WERI-Rb-1 (cell line): ENCODE measurements at places on chromosomes 16 and 17.

GRCh38 chr16:89369266-89369895 is 121.0 kb downstream of the ANKRD11 start:
- DNase-seq, result no peak

DNA sequence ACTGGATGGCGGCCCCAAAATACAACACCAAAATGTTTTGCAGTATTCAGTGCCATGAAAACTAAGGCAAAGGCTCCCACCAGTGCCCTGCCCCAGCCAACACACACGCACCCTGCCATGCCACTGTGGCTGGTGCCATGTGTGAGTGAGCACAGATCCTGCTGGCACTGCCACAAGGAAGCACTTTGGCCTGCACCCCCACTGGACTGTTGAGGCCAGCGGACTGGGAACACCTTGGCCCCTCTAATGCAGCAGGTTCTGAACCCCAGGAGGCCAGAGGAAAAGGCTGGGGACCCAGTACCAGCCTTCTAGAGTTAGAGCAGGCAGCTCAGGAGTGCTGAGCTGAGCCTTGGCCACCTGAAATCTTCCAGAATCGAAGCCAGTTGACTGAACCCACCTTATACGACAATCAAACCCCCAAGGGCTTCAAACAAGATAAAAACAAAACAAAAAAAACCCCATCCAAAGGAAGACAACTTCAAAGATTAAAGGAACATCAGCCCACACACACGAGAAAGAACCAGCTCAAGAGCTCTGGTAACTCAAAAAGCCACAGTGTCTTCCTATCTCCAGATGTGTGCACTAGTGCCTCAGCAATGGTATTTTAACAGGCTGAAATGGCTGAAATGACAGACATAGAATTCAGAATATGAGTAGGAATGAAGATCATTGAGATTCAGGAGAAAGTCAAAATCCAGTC is 21.5 kb downstream of the NLRP1 start:
- no peak for DNase-seq

GRCh38 chr16:84423416-84423837 is 55.1 kb downstream of the ATP2C2 start:
- no peak for DNase-seq

- no peak for DNase-seq
Measured at GRCh38 chr17:83080579-83080857, 1.1 kb downstream of the METRNL start.

GRCh38 chr17:41586863-41587495 is at the start of gene KRT14:
Gene KRT14, minus strand, starts transcription at chr17:41586895. Its CDS starts 61 bp downstream, at chr17:41586834.
- DNase-seq, result no peak

- no peak for DNase-seq
Measured at GRCh38 chr17:866568-867103, 84.5 kb downstream of the MRM3 start.

DNA sequence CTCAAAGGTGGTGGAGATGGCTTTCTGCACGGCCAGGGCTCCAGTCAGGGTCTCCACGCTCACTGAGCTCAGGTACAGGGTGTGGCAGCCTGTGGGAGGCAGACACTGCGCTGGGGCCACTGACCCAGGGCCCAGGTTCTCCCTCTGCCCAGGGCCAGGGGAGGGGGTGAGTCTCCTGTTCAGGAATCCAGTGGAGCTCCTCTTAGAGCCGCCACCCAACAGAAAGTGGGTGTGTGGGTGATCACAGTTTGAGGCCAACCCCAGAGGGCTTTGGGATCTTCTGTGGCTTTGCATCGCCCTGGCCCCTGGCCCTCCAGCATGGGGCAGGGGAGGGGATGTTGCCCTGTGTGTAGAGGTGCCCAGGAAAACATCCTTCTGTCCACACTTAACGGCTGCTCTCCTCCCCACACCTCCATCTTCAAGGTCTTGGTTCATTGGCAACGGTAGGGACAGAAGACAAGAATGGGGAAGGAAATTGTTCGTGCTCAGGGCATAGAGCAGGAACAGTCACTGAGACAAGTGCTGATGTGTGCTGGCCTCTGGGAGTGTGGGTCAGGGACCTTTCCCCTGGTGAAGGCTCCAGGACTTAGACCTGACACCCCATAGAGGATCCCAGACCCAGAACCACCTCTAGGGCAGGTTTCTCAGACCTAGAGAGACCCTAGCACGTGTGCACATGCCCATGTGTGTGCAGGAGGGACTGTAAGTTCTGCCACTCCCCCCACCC is 21.5 kb downstream of the TNS4 start:
- no peak for DNase-seq

DNA sequence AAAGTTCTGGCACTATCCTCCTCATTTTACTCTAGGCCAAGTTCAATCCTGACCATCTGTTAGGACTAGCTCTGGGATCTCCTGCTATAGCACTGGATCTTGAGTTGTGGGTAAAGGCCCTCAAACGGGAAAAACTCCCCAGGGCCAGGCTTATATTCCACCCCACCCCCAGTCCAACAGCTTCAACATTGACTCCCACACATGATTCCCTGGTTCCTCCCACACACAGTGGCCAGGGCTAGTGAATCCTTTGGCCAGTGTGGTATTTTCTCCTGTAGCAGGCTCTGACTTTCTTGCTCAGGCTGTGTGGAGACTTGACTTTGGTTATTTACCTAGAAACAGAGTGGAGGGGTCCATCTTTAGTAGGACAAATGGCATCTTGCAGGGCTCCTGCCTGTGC is 10.3 kb upstream of the AKAP10 start:
- DNase-seq, result no peak

DNA sequence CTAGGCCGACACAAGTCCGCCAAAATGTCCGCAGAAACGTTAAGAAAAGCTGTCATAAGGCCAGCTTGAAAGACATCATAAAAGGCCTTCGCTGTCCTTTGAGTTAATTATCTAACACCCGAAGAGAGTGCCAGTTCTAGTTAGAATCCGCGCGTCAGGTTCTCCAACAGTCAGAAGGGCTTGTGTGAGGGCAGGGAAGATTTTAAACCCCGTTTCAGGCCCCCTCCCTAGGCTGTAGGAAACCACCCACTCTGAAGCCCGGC is 729 bp upstream of the CLTC start:
- no peak for DNase-seq

DNA sequence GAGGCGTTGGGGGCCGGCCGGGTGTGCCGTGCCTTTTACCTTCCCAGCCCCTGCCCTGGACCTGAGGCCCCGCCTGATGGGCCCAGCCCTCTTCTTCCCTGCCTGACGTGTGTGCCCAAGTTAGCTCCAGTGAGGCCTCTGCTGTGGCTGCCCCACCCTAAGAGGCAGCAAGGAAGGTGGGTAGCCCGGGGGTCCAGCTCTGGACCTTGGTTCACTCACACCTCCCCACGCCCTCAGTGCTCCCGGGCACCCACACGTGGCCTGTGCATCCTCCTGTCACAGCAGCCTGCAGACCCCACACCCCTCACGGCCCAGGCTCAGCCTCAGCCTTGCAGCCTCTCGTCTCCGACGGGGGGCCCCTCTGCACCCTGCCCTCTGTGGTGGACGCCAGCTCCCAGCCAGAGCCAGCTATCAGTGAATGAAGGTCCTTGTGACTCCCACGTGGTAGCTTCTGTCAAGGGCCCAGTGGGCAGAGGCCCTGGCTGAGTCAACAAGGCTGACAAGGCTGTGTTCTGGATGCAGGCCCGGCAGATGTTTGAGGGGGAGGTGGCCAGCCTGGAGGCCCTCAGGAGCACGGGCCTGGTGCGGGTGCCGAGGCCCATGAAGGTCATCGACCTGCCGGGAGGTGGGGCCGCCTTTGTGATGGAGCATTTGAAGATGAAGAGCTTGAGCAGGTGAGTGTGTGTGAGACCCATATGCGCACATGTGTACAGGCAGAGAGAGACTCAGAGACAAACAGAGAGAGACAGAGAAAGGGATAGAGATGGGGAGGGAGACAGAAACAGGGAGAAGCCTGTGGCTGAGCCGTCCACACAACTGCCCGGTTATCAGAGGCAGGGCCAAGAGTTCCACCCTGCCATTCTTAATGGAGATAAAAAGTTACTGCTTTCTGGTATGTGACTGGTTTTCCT is 2.8 kb downstream of the FN3K start:
- no peak for DNase-seq

DNA sequence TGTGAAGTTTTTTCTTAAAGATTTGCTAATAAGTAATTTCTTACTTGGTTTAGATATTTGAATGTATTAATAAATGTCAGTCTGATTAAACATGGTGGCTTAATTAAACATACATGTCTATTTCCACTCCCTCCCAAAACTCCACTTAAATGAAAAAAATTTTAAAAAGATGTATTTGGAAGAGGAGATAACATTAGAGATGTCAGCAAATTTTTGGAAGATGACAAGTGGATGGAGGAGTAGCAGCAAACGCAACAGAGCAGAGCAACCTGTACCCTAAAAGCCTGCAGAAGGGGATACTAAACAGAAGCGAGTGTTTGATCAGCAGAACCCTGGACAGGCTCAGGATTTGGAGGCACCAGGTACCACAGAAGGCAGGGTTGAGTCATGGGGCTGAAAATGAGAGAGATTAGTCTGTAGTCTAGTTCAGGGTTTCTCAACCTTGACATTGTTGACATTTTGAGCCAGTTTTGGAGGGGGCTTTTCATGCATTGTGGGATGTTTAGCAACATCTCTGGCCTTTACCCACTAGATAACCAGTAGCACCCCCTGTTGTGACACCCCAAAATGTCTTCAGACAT is 17.8 kb downstream of the LUC7L3 start:
- DNase-seq, result no peak

GRCh38 chr17:82752371-82753200 is 721 bp downstream of the TBCD start:
- DNase-seq, result peak; percentile 51

GRCh38 chr16:81815429-81815766 is 36.3 kb downstream of the PLCG2 start:
- no peak for DNase-seq

DNA sequence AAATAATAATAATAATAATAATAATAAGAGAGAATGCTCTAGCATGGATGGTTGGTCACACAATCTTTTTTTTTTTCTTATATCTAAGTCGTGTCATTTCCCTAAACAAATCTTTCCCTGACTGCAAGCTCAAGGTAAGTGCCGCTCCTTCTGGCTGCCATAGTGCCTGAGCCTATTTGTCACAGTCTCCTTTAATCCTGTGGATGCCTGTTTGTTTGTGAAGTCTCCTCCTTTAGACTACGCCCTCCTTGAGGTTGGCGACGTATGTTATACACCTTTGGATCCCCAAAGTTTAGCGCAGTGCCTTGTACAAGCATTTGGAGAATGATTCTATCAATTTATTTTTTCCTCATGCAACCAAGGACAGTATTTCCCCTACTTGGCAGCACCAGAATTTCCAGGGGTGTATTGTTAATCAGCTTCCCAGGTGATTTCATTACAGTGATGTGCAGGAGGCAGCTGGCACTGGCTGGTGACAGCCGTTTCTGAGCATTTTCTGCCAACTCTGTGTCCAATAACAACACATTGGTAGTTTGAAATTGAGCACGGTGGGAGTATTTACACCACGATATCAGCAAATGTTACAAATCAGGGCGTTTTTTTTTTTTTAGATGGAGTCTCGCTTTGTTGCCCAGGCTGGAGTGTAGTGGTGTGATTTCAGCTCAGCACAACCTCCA is 26.6 kb downstream of the TMEM238L start:
- no peak for DNase-seq

DNA sequence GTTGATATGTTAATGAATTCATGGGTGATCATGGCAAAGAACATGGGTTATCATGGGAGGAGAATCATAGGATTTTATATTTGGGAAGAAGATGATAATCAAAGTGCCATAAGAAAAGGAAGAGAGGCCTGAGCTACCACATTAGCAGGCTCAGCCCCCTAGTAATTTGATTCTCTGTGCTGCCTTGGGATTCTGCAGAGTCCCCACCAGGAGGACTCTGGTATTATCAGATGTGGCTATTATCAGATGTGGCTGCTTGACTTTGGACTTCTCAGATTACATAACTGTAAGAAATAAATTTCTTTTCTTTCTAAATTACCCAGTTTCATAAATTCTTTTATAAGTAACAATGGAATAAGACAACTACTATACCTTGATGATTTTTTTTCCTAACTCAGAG is 137.6 kb downstream of the ITFG1 start:
- DNase-seq, result no peak

GRCh38 chr16:79786389-79786788 is 185.9 kb upstream of the MAF start:
- no peak for DNase-seq

GRCh38 chr16:27304881-27305745 is 8.7 kb upstream of the IL4R start:
- DNase-seq, result no peak

- DNase-seq, result no peak
Measured at GRCh38 chr16:19804538-19805323, 79.9 kb downstream of the GPRC5B start.

DNA sequence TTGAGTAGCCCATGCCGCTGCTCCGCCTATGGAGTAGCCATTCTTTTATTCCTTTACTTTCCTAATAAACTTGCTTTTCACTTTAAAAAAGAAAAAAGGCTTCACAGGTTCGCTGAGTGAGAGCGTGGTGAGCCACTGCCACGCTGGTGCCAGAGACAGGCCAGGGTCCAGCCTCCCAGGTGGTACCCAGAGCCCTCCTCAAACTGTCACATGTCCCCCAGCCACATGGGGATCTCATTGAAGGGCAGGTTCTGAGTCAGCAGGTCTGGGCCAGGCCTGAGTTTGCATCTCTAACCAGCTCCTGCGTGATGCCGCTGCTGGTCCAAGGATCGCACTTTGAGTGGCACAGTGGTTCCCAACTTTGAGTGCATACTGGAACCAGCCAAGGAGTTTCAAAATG is 36.2 kb downstream of the RBFOX3 start:
- no peak for DNase-seq

DNA sequence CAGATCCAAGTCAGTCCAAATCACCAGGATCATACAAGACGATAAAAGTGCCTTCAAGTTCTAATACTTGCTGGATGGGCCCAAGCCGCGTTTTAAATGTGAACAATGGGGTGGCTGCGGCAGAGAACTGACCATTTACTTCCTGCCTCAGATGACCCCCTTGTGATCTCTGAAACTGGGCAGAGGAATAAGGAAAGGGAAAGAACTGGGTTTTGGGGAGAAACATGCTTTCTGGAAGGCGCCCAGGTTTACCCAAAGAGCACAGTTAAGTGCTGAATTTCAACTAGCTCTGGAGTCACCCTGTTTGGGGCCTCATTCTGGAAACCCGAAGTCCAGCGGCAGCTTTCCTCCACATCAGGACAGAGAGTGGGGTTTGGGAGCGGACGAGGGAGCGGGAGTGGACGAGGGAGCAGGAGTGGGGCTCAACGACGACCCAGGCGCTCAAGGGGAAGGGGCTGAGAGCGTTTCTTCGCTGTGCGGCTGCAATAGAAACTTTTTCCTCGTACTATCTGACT is 1.6 kb downstream of the FAM20A start:
- DNase-seq, result no peak

DNA sequence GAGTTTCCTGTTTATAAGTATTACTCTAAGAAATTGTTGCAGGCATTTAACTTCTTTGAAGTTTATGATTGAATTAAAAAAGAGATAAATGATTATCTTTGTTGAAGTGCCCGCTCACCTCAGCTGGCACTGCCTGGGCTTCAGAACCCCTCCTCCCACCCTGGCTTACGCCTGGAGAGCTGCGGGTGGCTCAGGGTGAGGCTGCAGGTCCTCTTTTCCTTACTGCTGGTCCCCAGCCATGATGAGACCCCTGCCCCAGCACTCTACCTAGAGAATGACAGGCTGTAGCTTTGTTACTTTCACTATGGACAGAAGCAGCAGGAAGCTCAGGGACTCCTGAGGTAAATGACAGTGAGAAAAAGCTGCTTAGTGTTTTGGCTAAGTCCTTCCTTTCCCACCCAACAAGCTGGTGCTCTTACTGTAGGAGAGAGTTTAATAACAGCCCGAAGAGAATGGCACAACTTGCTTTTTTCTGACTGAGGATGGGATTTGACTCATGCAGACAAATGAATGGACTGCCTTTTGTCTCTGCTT is 62.1 kb downstream of the EPN2 start:
- DNase-seq, result peak; percentile 40

GRCh38 chr17:42698736-42699414 is 16.5 kb downstream of the CNTNAP1 start:
- peak; percentile 65 for DNase-seq

- no peak for DNase-seq
Measured at GRCh38 chr16:1045993-1046911, 26.3 kb upstream of the SSTR5 start.
